ENCODE measurements at places on chromosomes 1 and 21. TPM values are rescaled to one million over a fixed set of nuclear protein-coding genes. Genes with fewer than 3 reads are reported as not detected.

DNA sequence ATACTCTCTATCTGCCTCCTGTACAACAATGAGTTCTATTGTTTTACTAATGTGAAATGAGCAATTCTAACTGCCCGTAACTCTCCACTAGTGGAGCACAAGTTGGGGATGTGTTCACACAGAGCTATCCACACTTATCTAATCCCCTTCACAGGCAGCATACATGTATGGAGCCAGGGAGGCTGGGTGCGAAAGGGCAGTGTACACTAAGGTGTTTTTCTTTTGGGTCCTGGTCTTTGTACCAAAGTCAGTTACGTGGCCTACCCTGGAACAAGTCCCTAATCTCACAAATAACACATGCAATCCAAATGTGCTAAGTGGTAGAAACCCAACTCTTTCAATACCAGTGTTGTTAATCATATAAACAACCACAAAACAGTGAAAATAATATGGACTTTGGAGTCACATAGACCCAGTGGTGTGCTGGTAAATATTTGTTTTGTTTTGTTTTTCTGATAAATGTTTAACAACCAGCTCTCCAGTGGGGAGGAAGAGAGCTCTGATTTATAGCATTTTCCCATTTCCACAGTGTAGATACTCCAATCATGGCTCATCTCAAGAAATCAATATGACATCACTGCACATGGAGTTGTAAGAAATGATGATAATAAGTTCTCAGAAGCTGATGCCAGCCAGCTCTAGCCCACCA, 319.9 kb upstream of the DUSP10 start:
- H3K36me3 ChIP-seq, result no peaks in the 10 kb centered on the region
- DNase-seq, result no peak
- no peaks in the 10 kb centered on the region for H3K27me3 ChIP-seq
- no peak overlapping the region for H3K27ac ChIP-seq
- no peaks in the 10 kb centered on the region for H3K4me1 ChIP-seq

DNA sequence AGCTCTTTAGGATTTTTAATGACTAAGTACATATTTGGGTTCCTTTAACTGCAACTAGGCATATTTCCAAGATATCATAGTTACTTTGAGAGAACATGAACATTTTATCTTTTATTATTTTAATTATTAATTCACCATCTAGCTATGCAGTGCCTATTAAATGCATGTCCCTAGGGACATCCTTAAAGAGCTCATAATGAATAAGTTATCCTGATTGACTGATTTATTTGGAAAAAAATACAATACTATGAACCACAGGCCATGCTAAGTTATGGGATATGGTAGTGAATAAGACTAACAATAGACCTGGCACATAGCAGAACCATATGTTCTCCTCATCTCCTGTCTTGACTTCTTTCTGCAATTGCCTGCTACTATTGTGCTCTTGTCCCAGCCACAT, 16.4 kb upstream of the C1orf105 start:
- H3K36me3 ChIP-seq, result no peaks in the 10 kb centered on the region
- no peak overlapping the region for H3K27ac ChIP-seq

- H3K4me3 ChIP-seq, result no peak overlapping the region
- no peak for DNase-seq
- no peaks in the 10 kb centered on the region for H3K27me3 ChIP-seq
- H3K4me1 ChIP-seq, result no peaks in the 10 kb centered on the region
- no peaks in the 10 kb centered on the region for H3K36me3 ChIP-seq
Measured at GRCh38 chr1:243946946-243947345, 96.9 kb upstream of the AKT3 start.

GRCh38 chr1:177937174-177937770, 32.6 kb downstream of the SEC16B start:
- no peak overlapping the region for H3K4me3 ChIP-seq
- no peaks in the 10 kb centered on the region for H3K27me3 ChIP-seq
- no peaks in the 10 kb centered on the region for H3K36me3 ChIP-seq
- H3K27ac ChIP-seq, result no peak overlapping the region

- no peaks in the 10 kb centered on the region for H3K4me1 ChIP-seq
- no peak overlapping the region for H3K27ac ChIP-seq
- no peak overlapping the region for H3K4me3 ChIP-seq
Measured at GRCh38 chr1:210467440-210468043, 138.8 kb downstream of the HHAT start.

GRCh38 chr1:89631816-89632656, 884 bp upstream of the LRRC8C start:
- no peaks in the 10 kb centered on the region for H3K36me3 ChIP-seq
- DNase-seq, result peak; percentile 49
- H3K4me1 ChIP-seq, result peaks cover 13% of the 10 kb centered on the region
- no peaks in the 10 kb centered on the region for H3K27me3 ChIP-seq

DNA sequence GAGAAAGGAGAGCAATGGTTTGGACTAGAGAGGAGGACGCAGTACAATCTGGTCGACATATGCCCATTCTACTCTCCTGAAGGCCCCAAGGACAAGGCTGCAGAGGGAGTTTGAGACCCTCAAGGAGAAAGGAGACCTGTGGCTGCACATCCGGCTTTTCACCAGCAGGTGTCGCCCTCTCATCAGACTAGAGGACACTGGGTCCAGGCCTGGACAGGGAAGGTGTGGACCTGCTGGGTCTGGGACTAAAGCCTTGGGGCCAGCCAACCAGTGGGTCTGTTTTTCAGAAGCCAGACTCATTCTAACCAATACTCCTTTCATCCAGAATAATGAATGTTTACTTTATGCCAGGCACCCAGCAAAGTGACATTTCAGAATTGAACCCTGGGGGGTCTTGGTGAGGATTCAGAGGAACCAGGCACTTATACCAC, 5.0 kb downstream of the SRARP start:
- H3K4me1 ChIP-seq, result peaks cover 20% of the 10 kb centered on the region
- DNase-seq, result peak; percentile 91
- H3K36me3 ChIP-seq, result no peaks in the 10 kb centered on the region

- no peaks in the 10 kb centered on the region for H3K27me3 ChIP-seq
- H3K36me3 ChIP-seq, result no peaks in the 10 kb centered on the region
- peaks cover 27% of the 10 kb centered on the region for H3K4me1 ChIP-seq
Measured at GRCh38 chr1:51569284-51570062, 47.4 kb upstream of the OSBPL9 start.

- peak overlapping the region; percentile 4 for H3K27ac ChIP-seq
- H3K27me3 ChIP-seq, result no peaks in the 10 kb centered on the region
- DNase-seq, result no peak
- peaks cover 11% of the 10 kb centered on the region for H3K4me1 ChIP-seq
- no peak overlapping the region for H3K4me3 ChIP-seq
Measured at GRCh38 chr1:183911285-183911684, 106.4 kb downstream of the RGL1 start.

- peak; percentile 78 for DNase-seq
- H3K4me1 ChIP-seq, result peaks cover 35% of the 10 kb centered on the region
- no peaks in the 10 kb centered on the region for H3K27me3 ChIP-seq
Measured at GRCh38 chr1:25695090-25695770, 78.6 kb downstream of the MAN1C1 start.

DNA sequence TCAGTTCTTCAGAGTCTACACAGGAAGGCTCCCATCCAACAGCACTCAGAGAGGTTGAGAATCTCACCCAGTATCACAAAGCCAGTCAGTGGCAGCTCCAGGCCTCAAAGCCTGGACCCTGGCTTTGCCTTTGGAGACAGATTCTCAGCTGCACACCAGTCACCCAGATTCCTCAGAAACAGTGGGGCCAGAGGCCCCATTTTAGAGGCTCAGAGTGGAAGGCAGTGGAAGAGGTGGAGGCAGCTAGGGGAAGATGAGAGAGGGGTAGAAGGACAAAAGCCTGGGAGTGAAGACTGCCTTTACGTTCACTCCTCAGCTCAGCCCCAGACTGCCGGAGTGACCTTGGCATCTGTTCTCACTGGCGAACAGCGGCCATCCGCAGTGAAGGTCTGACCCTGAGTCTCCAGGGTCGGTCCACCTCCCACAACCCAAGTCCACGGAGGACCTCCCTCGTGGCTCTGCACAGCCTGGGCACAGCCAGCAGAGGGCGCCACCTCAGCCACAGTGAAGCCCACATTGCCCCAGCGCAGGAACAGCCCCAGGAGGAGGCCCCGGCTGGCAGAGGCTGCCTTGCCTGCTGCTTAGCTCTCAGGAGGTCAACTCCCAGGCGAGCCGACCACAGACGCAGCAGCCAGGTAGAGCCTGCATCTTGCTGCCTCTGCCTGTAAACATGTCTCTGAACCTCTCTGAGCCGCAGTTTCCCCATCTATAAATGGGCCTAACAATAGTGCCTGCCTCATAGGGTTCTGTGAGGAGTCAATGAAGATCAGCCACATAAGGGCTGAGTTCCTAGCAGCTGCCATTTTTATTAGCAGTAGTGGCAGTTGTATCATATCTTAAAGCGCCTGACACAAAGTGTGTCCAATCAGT, 5.9 kb upstream of the FNDC5 start:
- peak; percentile 83 for DNase-seq
- H3K27ac ChIP-seq, result no peak overlapping the region
- peaks cover 28% of the 10 kb centered on the region for H3K4me1 ChIP-seq
- no peaks in the 10 kb centered on the region for H3K27me3 ChIP-seq

DNA sequence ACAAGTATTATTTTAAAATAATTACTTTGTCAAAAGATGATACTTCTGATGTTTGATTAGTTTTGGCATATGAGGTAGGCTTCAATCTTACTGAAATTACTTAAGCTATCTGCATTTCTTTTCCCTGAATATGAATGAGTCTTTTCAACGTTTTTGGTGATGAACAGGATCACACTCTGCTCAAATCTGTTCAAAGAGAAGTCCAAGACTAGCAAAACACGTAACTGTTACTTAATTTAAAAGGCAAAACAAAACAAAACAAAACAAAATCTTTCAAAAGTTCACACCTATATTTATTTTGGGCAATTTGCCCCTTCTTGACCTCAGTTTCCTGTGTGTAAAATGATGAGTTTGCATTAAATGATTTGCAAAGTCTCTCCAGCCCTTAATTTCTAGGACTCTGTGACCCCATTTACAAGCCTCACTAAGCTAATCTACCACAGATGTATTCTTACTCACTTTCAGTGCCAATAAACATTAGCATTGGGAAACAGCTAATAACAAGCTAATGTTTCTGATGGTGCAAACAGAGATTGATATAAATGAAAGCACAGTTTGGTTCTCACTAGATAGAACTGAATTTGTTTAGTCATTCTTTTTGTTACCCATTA, 865.4 kb downstream of the LTN1 start:
- no peaks in the 10 kb centered on the region for H3K4me1 ChIP-seq
- no peaks in the 10 kb centered on the region for H3K36me3 ChIP-seq
- H3K4me3 ChIP-seq, result no peak overlapping the region
- no peak overlapping the region for H3K27ac ChIP-seq
- no peaks in the 10 kb centered on the region for H3K27me3 ChIP-seq
- DNase-seq, result no peak

GRCh38 chr1:5981009-5981380, 11.2 kb downstream of the NPHP4 start:
- no peak overlapping the region for H3K4me3 ChIP-seq
- DNase-seq, result no peak
- H3K27me3 ChIP-seq, result no peaks in the 10 kb centered on the region
- H3K27ac ChIP-seq, result no peak overlapping the region

- H3K36me3 ChIP-seq, result no peaks in the 10 kb centered on the region
- DNase-seq, result no peak
- no peaks in the 10 kb centered on the region for H3K27me3 ChIP-seq
- H3K4me3 ChIP-seq, result no peak overlapping the region
- H3K4me1 ChIP-seq, result no peaks in the 10 kb centered on the region
Measured at GRCh38 chr1:236332092-236332758, 50.5 kb upstream of the ERO1B start.

DNA sequence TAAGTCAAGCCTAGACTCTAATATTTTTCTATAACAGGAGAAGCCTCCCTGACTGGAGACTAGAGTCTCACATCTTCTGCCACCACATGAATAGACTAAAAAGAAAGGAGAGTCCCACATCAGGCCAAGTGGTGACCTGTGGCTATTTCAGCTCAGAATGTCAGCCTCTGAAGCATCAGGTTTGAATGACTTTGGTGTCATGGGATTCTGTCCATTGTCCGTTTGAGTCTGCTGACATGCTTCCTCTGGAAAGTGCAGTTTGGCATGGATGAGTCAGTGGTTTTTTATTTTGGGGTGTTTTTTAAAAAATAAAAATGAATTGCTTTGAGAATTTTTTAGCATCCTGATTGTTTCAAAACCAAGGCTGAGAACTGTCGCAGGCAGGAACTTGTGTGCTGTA, 19.5 kb downstream of the DYRK3 start:
- H3K27ac ChIP-seq, result no peak overlapping the region
- H3K4me1 ChIP-seq, result peaks cover 11% of the 10 kb centered on the region
- no peak for DNase-seq
- H3K36me3 ChIP-seq, result no peaks in the 10 kb centered on the region
- H3K27me3 ChIP-seq, result no peaks in the 10 kb centered on the region
- H3K4me3 ChIP-seq, result no peak overlapping the region

DNA sequence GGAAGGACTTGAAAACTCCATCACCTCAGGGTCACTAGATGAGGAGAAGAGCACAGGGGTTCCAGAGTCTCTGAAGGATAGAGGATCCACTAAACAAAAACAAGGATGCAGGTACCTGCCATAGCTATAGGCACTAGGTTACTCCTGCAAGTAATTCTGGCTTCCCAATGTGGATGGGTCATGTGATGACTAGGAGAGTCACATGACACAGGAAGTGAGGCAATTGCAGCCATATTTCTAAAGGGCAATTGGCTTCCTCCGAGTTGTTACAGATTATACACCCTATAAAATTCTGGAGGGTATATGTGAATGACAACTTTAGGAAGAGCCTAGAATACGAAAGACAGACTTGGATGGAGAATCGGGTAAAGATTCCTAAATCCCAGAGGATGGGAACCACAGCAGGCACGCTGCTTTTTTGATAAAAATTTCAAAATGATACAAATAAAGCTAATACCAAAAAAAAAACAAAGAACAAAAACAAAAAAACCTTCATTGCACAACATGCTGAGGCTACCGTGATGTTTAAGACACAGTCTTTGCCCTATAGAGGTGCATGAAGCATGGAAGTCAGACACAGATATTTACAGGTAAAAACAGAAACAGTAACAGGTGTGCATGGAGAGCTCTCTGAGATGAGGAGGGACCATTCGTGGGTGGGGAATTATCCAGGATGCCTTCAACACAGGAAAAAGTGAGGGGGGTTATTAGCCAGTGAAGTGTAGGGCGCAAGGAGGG, 10.5 kb downstream of the MTX1 start:
- H3K27ac ChIP-seq, result no peak overlapping the region
- H3K27me3 ChIP-seq, result no peaks in the 10 kb centered on the region
- H3K4me1 ChIP-seq, result no peaks in the 10 kb centered on the region
- H3K4me3 ChIP-seq, result no peak overlapping the region
- DNase-seq, result peak; percentile 80
- H3K36me3 ChIP-seq, result no peaks in the 10 kb centered on the region

GRCh38 chr1:98766255-98766654, 104.7 kb downstream of the SNX7 start:
- peaks cover 3% of the 10 kb centered on the region for H3K4me1 ChIP-seq
- H3K27me3 ChIP-seq, result no peaks in the 10 kb centered on the region
- no peak for DNase-seq

KLHL20 gene
- 30.6 TPM for total RNA-seq

ZBTB37 gene
- 28.7 TPM for total RNA-seq

VCAM1 gene
- total RNA-seq, result 8.6 TPM

CFHR4 gene
- not detected for total RNA-seq

LCE3E gene
- not detected for total RNA-seq

RPS6KC1 gene
- total RNA-seq, result 60.2 TPM

ADAMTS1 gene
- 31.3 TPM for total RNA-seq

Measured in testis (tissue), 5 donors.